Activated T-cell treated with anti-CD3 and anti-CD28 coated beads for 1 hour (primary cell): ENCODE measurements at places on chromosomes 12 and 14.

DNA sequence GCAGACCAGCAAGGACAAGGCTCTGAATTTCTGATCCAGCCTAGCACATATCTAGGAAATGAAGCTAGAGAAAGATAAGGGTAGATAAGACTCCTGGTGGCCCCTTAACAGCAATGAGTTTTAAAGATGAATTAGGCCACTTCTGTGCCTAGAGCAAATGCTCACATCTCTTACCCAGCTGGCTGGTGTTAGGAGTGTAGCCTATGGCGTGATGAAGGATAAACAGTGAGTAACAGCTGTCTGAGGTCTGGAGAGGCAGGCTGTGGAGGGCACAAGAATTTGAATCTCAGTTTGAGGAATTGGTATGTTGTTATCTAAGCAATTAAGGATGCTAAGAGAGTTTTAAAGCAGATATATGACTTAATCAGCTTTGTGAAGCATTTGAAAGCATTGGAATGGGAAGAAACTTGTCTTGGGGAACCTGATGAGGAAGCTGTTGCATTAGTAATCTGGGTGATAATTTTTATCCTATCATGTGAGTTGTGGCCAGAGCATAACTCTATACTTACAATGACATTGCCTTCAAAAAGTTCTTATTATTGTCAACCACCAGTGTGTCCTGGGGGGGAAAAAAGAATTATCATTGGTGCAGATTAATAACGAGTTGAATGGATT is 161.8 kb downstream of the SRGAP1 start:
- DNase-seq, result no peak

GRCh38 chr12:30631740-30632139 is 63.9 kb downstream of the IPO8 start:
- DNase-seq, result no peak

- no peak for DNase-seq
Observed at GRCh38 chr12:7289743-7290142, 14.1 kb upstream of the ACSM4 start.

DNA sequence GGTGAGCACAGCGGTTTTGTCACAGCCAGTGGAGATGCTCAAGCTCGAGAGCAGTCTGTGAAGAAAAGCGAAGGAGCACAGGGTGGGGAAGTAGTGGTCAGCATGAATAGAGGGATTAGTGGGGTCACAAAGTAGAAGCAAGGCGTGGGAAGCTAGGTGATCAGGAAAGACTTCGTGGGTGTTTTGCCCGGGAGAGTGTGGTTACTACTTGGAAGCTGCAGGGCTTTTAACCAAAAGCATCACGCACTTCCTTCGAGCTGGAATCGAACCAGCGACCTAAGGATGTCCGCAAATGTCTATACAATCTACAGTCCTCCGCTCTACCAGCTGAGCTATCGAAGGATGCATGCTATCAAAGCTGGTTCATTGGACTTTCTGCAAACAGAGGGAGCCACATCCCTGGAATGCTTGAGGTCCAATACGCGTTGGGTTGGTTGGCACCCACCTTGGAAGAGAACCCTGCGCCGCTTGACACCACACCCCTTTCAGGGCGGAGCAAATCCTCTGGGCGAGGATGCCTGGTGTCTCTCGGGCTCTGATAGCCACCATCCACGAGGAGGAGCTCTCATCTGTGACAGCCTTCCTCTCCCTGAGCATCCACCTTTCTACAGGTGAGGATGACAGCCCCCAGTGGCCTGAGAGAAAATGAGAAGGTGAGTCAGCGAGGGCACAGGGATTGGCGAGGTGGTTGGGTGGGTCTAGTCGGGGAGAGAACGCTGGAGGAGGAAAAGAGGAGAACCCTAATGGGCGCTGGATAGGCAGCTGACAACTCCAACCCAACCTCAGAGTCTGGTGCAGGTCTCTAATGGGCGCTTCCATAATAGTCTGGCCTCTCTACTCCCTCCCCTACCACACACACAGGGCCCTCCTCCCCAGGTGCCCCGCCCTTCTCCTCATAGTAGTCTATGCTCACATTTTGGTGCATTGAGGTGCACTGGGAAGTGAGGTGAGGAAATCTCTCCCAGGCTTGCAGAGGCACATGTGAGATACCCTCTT is 16.0 kb upstream of the OR6S1 start:
- peak; percentile 17 for DNase-seq

GRCh38 chr12:49161092-49161795 is 27.6 kb downstream of the TUBA1A start:
- DNase-seq, result no peak

DNA sequence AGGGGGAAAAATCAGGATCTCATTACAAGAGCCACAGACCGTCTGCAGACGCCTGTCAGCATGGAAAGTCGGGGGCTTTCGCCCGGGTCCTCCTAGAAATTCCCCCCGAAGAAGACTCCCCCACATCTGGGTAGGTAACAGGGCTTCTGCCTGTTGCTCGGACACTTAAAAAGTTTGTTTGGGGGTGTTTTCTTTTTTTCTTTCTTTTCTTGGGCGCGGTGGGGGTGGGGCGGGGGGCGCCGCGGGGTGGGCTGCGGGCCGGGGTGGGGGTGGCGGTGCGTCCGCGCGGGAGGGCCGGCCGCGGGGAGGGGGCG is 358 bp downstream of the ELK3 start:
- DNase-seq, result no peak

- DNase-seq, result no peak
Observed at GRCh38 chr12:98446682-98447081, 68.7 kb upstream of the TMPO start.

DNA sequence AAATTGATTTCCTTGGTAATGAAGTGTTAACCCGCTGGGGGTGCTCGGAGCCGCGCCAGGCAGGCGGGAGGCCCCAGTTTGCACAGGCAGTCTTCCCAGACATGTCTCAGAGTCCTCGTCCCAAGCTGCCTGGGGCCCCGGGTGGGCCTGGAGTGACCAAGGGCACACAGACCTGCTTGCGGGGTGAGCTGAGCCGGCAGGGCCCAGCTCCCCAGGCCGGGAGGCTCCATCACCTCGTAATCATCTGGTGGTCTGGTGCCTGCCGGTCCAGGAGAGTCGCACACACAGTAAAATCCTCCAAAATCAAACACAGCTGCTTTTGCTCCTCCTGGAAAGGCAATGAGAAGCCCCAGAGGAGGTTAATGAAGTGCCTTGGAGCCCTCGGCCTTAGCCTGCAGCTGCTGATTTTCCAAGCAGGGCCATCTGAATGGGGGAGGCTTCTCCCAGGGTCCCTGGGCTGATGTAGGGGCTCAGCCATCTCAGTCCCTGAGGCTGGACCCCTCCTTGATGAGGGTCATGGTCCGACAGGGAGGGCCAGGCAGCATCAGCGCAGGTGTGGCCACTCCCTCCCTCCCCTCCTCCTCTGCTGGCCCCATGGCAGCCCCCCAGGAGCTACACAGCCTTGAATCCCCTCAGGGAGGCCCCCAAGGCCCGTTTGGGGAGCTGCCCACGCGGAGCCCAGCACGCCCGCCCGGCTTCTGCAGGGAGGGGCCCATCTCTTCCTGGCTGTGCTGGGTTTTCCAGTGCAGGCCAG is 39.4 kb upstream of the FBRSL1 start:
- DNase-seq, result no peak

- DNase-seq, result no peak
Observed at GRCh38 chr12:89756585-89757398, 48.2 kb upstream of the ATP2B1 start.

DNA sequence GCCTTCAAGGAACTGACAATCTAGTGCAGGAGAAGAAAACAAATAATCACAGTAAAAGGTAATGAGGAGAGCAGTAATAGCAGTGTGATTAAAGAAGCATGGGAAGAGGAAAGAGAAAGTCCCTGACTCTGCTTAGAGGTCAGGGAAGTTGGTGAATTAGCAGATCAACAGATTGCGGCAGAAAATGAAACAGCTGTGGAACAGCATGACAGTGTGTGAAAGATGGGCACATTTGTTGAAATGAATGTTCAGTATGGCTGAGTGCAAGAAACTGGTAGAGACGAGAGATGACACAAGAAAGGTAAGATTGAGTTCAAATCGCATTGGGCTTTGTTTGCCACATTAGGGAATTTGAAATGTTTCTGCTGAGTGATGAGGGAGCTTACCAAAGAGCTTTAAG is 63.7 kb upstream of the RASSF8 start:
- DNase-seq, result no peak

DNA sequence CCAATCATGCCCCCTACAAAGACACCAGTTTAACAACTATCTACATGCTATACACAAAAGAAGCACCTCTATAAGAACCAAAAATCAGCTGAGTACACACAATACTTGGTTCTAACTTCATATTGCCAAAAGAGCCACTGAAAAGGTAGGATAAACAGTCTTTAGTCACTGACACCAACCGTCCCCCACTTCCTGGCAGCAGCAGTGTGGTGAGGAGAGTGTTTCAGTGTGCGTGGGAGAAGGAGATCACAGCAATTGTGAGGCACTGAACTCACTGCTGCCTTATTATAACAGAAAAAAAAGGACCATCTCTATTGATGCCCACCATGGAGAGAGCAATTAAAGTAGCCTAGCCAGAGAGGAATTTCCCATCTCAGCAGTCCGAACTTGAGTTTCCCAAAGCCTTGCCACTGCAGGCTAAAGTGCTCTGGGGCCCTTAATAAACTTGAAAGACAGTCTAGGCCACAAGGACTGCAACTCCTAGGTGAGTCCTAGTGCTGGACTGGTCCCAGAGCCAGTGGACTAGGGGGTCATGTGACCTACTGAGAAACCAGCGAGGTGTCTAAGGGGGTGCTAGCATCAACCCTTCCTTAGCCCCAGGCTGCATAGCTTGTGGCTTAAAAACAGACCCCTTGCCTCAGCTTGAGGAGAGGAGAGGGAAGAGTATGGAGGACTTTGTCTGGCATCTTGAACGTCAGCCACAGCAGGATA is 37.1 kb upstream of the LMNTD1 start:
- peak; percentile 10 for DNase-seq

- DNase-seq, result no peak
Observed at GRCh38 chr12:9351136-9351535, 142.9 kb upstream of the PZP start.

DNA sequence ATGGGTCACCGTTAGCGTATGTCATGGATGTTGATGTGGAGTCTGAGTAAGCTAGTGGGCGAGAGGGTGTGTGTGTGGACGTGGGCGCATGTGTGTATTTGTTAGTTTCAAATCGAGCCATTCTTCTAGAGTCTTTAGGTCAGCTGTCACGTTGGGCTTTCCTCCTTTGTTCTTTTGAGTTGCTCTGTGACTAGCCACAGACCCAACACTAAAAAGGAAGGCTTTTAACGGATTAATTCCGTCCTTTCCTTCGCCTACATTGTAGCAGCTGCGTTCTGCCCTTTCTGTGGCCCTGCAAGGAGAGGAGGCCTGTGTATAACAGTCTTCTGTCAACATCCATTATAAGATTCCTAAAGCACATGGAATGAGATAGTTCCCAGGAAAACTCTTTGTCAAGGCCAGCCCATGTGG is 117.2 kb upstream of the DNM1L start:
- no peak for DNase-seq

DNA sequence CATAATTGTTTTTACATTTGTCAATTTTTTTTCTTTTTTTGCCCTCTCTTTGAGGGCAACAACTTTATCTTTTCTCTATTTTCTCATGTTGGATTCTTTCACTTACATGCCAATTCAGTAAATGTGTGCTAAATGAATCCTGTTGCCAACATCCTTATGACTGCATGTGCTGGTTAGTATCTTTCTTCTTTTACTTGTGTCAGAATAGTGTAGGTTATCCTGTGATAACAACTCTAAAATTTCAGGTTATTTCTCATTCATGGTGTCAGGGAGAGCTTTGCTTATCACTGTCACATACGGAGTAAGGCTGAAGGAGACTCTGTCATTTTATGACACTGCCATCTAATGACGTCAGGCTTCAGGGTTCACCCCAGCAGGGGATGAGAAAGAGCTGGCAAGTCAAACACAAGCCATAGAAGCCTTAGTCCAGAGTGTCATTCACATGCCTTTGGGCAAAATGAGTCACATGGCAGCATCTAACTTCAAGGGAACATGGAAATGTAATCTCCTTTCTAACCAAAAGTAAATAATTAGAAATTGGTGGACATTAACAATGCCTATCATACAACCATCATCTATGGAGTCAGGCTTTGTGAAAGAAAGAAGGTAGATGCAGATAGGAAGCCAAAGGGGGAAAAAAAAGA is 242.5 kb upstream of the ATP2B1 start:
- no peak for DNase-seq

- DNase-seq, result no peak
Observed at GRCh38 chr12:117105902-117106301, 6.7 kb upstream of the TESC start.

DNA sequence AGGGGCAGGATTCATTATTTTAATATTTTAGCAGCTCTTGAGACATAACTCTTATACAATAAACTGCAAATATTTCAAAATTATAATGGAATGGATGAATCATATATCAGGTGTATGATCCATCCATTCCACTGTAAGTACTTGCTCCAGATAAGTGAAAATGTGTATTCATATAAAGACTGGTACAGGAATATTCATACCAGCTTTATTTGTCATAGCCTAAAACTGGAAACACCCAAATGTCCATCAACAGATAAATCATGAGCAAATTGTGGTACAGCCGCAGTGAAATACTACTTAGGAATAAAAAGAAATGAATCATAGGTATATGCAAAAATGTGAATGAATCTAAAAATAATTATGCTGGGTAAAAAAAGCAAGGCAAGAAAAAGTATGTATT is 263.6 kb upstream of the SYT10 start:
- DNase-seq, result no peak

DNA sequence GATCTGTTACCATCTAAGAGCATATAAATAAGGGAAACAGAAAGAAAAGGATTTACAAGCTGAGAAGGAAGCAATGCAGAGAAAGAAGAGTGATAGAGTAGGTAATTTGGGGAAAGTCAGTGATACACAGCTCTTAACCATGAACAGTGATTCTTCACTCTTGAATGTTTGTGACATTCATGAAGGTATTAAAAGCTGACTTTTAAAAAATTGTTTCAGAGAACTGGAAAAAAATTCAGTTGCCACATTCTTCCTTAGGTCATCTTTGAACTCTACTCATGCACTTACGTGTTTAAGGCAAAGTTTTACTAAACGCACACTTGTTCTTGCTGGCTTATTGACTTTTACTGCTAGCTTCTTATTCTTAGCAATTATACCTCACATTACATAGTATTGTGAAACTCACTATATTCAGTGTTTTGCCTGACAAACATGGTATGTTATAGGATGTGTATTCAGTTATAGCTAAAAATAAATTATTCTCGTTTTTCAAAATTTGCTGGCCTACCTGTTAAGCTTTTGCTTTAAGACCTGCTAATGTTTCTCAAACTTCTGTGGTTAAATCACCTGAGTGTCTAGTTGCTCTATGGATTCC is 10.9 kb downstream of the HIF1A start:
- no peak for DNase-seq

GRCh38 chr12:115577401-115577800 is 700.1 kb downstream of the MED13L start:
- no peak for DNase-seq

DNA sequence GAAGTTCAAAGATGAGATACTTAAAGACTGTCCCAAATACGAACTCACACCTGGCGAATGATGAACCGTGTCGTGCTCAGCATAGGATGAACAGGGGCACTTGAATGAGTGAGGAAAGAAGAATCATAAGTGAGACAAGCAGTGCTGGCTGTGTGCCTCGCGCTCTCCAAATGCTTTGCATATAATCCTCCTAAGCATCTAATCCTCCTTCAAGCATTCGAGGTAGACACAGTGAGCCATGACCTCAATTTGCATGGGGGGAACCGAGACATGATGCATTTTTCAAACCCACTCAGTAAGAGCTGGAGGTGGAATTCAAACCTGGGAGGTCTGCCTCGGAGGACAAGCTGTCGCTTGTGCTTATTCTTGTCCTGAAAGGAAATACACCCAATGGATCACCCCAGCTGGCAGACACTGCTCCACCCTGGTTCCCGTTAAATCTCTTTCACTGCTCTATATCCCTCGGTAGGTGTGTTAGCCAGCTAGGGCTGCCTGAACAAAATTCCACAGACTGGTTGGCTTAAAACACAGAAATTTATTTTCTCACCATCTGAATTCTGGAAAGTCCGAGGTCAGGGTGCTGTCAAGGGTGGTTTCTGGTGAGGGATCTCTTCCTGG is 274.0 kb downstream of the SLC15A4 start:
- no peak for DNase-seq
